ENCODE measurements at places on chromosomes 7 and 10.
A peak's percentile ranks its signal among the peaks of the same experiment; 100 is the strongest.

DNA sequence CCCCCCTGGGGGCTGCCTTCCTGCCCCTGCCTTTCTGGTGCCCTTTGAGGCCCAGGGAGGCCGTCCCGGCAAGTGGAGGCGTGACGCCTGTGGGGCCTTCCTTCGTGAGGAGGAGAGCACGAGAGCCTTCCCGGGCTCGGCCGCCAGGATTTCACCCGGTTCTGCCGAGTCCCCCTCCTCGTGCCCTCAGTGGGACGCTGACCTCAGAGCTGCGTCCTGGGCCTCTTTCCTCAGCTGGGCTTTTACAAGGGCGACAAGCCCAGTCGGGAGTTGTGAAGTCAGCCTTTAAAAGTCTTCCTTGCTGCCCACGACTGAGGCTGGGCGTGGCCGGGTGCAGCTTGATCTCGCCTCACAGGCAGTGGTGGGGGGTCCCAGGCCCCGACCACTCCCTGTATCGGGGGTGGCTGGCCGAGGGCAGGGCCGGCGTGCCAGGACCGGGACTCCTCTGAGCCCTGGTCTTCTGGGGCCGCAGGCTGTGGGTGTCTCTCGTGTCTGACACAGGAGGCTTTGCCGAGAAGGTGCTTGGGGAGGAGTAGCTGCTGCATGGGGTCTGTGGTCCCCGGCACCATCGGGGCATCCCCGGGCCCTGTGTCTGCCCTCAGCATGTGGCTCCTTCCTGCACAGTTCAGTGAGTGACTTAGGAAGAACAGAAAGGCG lies 41.8 kb downstream of the FAM20C start:
- DNase-seq = peak; percentile 55
- no peaks in the 10 kb centered on the region for H3K36me3 ChIP-seq
- peak overlapping the region; percentile 14 for H3K4me3 ChIP-seq
- peaks cover 22% of the 10 kb centered on the region for H3K4me1 ChIP-seq

GRCh38 chr7:45584261-45585210 lies 10.4 kb downstream of the ADCY1 start:
- peaks cover 8% of the 10 kb centered on the region for H3K4me1 ChIP-seq
- H3K36me3 ChIP-seq = no peaks in the 10 kb centered on the region
- no peak overlapping the region for H3K4me3 ChIP-seq
- no peaks in the 10 kb centered on the region for H3K27me3 ChIP-seq
- DNase-seq = peak; percentile 46

GRCh38 chr7:136877509-136877908 lies 9.1 kb downstream of the CHRM2 start:
- H3K4me1 ChIP-seq = peaks cover 6% of the 10 kb centered on the region
- no peaks in the 10 kb centered on the region for H3K27me3 ChIP-seq
- no peaks in the 10 kb centered on the region for H3K36me3 ChIP-seq
- DNase-seq = no peak
- H3K27ac ChIP-seq = peak overlapping the region; percentile 3

- no peak for DNase-seq
- no peaks in the 10 kb centered on the region for H3K4me1 ChIP-seq
- no peak overlapping the region for H3K27ac ChIP-seq
- H3K27me3 ChIP-seq = no peaks in the 10 kb centered on the region
- no peaks in the 10 kb centered on the region for H3K36me3 ChIP-seq
Measured at GRCh38 chr10:56240471-56240870, 120.6 kb downstream of the ZWINT start.

DNA sequence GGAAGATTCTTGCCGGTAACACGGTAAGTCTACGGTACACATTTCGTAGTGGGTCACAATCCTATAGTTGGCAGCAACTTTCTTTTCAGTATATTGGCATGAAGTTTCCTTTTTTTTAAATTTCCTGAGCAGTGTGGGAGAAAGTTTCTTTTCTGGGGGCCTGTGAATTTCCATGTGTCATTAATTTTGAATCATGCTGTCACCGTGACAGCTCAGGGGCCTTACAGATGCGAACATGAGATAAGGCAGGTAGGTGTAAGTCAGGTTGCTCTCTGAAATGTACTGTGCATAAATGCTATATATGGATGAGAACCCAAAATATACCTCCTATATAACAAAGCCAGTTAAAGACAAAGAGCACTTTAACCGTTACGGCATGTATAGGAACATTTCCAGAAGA lies 65.4 kb upstream of the SEM1 start:
- H3K27ac ChIP-seq = no peak overlapping the region
- no peak overlapping the region for H3K4me3 ChIP-seq
- no peaks in the 10 kb centered on the region for H3K36me3 ChIP-seq
- H3K27me3 ChIP-seq = peaks cover 3% of the 10 kb centered on the region

DNA sequence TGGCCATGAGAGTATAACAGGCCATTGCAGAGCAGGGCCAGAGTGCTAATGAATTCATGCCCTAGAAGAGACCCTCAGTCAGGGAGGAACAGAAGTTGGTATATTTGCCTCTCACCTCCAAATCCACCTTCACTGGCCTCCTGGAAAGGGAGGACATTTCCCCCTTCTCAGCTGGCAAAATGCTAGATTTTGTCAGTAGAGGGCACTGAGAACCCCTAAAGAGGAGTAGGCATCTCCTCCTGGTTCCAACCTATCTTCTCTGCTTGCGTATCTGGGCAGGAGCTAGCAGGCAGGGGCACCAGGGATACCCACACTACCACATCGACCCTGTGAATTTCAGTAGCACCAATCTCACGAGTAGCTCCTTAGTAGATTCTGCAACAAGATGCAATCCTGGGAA lies 79.8 kb upstream of the GHITM start:
- H3K4me1 ChIP-seq = no peaks in the 10 kb centered on the region
- no peak for DNase-seq
- H3K36me3 ChIP-seq = no peaks in the 10 kb centered on the region
- no peaks in the 10 kb centered on the region for H3K27me3 ChIP-seq
- H3K27ac ChIP-seq = no peak overlapping the region

DNA sequence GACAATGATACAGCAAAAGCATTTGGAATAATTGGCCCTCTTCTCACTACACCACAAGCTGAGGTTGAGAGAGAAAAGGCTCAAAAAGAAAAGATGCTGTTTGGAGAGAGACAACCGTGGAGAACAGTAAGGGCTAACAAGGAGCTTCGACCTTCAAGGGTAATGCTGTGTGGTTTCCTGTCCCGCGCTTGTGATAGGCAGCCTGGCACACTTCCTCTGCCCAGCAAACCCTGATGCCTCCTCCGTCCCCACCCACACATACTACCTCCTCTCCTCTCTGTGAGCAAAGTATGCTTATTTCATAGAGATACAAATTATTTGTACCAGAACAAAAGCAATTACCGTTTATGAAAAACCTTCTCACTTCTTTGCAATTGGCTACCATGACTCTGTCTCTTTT lies 755.4 kb downstream of the KCNMA1 start:
- H3K27me3 ChIP-seq = no peaks in the 10 kb centered on the region
- H3K36me3 ChIP-seq = no peaks in the 10 kb centered on the region
- no peak overlapping the region for H3K27ac ChIP-seq
- no peak overlapping the region for H3K4me3 ChIP-seq
- no peak for DNase-seq
- peaks cover 45% of the 10 kb centered on the region for H3K4me1 ChIP-seq

GRCh38 chr7:36532981-36533499 lies 143.4 kb downstream of the ANLN start:
- DNase-seq = no peak
- H3K4me3 ChIP-seq = no peak overlapping the region

GRCh38 chr7:52995676-52996075 lies 39.8 kb upstream of the POM121L12 start:
- H3K27me3 ChIP-seq = no peaks in the 10 kb centered on the region
- H3K27ac ChIP-seq = no peak overlapping the region
- no peaks in the 10 kb centered on the region for H3K36me3 ChIP-seq
- no peak for DNase-seq
- no peaks in the 10 kb centered on the region for H3K4me1 ChIP-seq

DNA sequence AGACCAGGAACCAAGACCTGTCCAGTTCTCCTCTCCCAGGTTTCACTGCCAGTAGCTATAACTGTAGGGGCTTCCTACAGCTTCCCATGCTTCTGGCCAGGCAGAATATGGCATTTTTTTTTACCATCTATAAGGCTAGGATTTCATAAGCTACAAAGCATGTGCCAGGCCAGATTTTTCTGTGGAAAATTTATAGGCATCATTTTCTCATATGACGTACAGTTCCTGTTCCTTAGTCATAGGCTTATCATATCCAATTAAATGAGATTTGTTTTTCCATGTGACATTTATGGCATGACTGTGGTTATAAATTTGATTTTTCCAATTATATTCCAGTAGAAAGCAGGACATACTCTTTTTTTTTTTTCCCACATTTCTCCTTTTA lies 208.6 kb upstream of the NPY start:
- H3K4me1 ChIP-seq = no peaks in the 10 kb centered on the region
- no peak for DNase-seq
- no peak overlapping the region for H3K27ac ChIP-seq
- no peak overlapping the region for H3K4me3 ChIP-seq
- H3K36me3 ChIP-seq = no peaks in the 10 kb centered on the region

DNA sequence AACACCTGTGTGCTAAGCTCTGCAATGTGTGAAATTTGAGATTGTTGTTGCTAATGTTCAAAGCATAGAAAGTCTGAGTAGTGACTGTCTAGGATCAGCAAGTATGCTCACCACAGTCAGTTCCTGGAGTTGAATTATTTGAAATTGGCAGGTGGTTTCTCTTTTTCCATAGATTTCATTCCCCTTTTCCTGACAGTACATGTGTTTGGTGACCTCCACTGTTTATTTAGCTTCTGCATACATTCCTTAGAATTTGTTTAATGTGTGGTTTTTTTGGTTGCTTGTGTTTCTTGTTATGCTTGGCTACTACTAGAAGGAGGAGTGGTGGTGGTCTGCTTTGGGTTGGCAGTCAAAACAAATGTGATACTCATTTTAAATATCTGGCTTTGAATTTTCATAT lies 52.3 kb downstream of the FOXP2 start:
- H3K4me3 ChIP-seq = no peak overlapping the region
- no peaks in the 10 kb centered on the region for H3K4me1 ChIP-seq
- no peaks in the 10 kb centered on the region for H3K27me3 ChIP-seq
- H3K27ac ChIP-seq = no peak overlapping the region
- no peak for DNase-seq

DNA sequence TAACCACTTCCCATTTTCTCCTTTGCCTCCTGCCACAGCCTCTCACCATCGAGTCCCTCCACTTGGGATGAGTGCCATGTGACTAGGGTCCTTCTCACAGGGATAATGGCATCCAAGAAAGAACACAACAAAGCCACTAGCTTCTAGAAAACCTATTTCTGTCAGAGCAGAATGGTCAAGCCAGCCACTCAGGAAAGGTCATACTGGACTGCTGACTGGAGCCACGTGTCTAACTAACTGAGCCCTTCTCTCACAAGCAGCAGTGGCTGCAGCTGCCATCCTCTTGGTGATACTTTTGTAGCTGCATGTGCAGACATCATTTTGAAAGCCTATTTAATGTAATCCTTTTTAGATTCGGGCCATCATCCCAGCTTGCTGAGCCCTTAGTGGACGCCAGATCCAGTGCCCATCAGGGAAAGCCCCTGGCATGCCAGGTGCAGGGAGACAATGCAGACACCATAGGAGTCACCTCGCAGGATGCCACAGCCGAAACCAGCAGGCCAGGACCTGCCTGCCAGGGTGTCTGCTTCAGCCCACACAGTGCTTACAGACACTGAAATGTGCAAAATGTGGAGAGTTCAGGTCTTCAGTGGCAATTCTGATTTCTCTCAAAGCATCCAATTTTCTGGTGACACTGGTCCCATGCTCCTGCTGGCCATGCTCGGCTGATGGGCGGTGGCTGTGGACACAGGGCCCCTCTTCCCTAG lies 98.3 kb upstream of the DDC start:
- peaks cover 92% of the 10 kb centered on the region for H3K4me1 ChIP-seq
- H3K36me3 ChIP-seq = no peaks in the 10 kb centered on the region
- no peak for DNase-seq
- H3K27ac ChIP-seq = peak overlapping the region; percentile 47
- H3K4me3 ChIP-seq = no peak overlapping the region

DNA sequence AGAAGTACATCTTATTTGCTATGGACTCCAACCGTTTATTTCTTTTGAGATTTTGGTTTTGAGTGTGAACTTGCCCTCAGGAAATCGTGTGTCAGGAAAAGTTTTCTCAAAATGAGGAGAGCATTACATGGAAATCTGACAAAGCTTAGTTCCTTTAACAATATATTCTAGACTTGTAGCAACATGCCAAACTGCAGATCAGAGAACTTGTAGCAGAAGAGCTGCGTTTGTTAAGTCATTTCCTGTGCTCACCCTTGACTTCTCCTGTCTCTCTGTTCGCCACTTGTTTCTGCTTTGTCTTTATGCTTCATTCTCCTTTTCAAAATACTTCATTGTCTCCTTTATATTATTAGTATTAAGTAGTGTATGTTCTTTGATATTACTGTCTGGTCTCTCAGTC lies 116.6 kb upstream of the FOXP2 start:
- DNase-seq = no peak
- no peaks in the 10 kb centered on the region for H3K36me3 ChIP-seq
- no peaks in the 10 kb centered on the region for H3K27me3 ChIP-seq
- H3K4me3 ChIP-seq = no peak overlapping the region
- H3K27ac ChIP-seq = no peak overlapping the region
- no peaks in the 10 kb centered on the region for H3K4me1 ChIP-seq

DNA sequence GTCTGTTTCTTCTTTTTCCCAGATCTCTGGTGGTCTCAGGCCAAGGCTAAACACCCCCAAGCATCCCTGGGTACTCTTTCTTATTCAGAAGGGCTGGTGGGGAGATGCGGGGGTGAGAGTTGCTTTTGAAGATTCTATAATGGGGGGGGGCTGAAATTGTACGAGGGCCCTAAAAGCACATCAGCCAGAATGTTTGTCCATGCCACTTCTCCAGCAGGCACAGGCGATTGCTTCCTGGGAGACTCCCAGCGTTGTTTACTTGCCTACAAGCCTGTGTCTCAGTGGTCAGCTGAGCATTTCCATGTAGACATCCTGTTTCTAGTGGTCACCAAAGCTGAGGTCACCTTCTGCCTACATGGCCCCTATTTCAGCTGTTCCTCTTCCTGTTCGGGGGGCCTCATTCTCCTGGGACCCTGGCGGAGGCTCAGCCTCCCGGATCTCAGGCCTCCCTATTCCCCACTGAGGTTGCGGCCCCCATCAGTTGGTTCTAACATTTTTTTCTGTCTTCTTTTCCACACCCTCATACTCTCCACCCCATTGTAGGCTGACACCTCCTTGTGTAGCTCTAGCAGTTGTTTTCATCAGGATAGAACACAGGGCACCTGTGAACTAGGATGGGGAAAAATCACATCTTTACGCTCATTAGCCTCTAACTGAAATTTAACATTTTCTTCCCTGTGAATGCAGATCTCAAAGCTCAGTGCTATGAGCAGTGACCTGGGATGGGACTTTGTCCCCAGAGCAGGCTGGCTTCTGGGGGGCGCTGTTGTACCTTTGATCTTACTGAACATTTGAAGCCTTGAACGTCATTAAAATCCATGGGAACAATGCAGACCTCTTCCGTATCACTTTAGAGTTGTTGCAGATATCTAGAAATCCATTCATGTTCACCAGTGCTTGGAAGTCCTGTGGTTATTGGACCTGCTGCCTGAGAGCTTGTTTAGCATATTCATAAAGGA lies 286.5 kb downstream of the GLRX3 start:
- no peaks in the 10 kb centered on the region for H3K36me3 ChIP-seq
- no peaks in the 10 kb centered on the region for H3K27me3 ChIP-seq
- DNase-seq = no peak
- H3K4me3 ChIP-seq = no peak overlapping the region
- H3K4me1 ChIP-seq = no peaks in the 10 kb centered on the region

Data from heart left ventricle (tissue), 16 donors.